ENCODE measurements at places on chromosomes 1 and 21. TPM values are rescaled to one million over a fixed set of nuclear protein-coding genes. Genes with fewer than 3 reads are reported as not detected.

The KAZN gene
- total RNA-seq, result 50.4 TPM

The KIFAP3 gene
- total RNA-seq, result 239 TPM

The GJB3 gene
- not detected for total RNA-seq

The CDKN2C gene
- total RNA-seq, result 4.7 TPM

The RAB42 gene
- 1.9 TPM for total RNA-seq

The CRNN gene
- not detected for total RNA-seq

The NSL1 gene
- 86.1 TPM for total RNA-seq

The OR6N1 gene
- not detected for total RNA-seq

The SEC16B gene
- 1.3 TPM for total RNA-seq

The CLDN17 gene
- total RNA-seq, result not detected

The PRAMEF33 gene
- total RNA-seq, result not detected

The ANKRD35 gene
- total RNA-seq, result 1.6 TPM

The CAPN9 gene
- not detected for total RNA-seq

The H3-3A gene
- total RNA-seq, result 311 TPM

The RAD54L gene
- total RNA-seq, result 1.9 TPM

The GABRD gene
- total RNA-seq, result 2.5 TPM

The RBM11 gene
- 12.8 TPM for total RNA-seq

The CDA gene
- total RNA-seq, result not detected

The DMRTB1 gene
- total RNA-seq, result not detected

The SPOCD1 gene
- 0.31 TPM for total RNA-seq

The ALX3 gene
- not detected for total RNA-seq

The LCE2C gene
- total RNA-seq, result not detected

The CELA3B gene
- not detected for total RNA-seq

The SLC2A5 gene
- total RNA-seq, result 0.94 TPM

The ANKRD34A gene
- total RNA-seq, result 2.5 TPM

The DTL gene
- total RNA-seq, result 6.6 TPM

The TTC34 gene
- total RNA-seq, result 0.63 TPM

The S100A5 gene
- total RNA-seq, result not detected

The PADI3 gene
- not detected for total RNA-seq

The ARMH1 gene
- total RNA-seq, result 10.6 TPM

The CNR2 gene
- total RNA-seq, result not detected

The GFI1 gene
- not detected for total RNA-seq

The SMYD3 gene
- 45.4 TPM for total RNA-seq

The ANKRD65 gene
- 1.6 TPM for total RNA-seq

The VHLL gene
- 1.3 TPM for total RNA-seq

The HSD3B2 gene
- not detected for total RNA-seq

The GNL2 gene
- total RNA-seq, result 49.5 TPM

Data from parietal lobe (tissue), 2 donors.